ENCODE measurements at places on chromosomes 7 and 10.

DNA sequence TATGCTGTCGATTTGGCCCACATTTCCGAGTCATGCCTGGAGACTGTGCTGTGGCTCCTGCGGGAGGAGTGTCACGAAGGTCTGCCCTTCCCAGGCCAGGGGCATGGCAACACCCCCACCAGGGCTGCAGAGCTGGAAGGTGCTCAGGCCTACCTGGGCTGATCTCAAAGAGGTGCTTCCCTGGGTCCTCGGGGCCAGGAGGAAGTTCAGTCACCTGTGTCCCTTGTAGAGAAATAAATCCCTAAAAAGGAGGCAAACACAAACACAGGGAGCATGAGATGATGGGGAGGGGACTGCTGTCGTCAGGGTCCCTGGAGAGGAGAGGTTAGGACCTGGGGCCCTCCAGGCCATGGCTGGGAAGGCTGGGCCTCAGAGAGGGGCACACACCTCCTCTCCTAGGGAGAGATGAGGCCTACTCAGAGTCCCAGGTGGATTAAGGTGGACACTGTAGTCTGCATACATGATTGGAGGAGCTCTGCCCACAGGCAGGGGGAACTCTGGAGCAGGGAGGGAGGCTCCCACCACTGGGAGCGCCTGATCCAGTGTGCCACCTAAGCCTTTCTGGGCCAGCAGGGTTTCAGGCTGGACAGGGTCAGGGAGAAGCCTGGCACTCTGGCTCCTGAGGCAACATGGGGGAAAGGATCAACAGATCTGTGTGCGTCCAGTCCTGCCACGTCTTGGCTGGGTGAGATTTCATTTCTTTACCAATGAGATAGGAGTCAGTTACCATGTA is 49.4 kb downstream of the ARHGAP22 start:
- DNase-seq, result no peak

DNA sequence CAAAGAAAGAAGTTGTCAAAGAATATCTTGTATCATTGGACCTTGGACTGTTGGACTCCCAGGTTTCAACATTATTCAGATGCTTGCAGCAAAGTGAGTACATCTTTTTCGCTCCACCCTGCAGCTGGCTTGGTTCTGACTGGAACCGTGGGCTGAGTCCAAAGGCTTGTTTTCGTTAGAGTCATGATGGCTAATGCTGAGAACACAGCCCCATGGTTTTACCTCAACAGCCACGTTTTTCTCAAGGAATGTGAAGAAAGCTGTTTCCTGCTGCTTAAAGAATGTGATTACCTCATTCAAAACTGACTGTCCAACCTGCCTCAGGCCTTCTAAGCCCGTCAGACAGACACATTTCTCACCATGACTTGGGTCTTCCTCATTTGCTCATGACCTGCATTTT is 69.5 kb downstream of the STEAP1B start:
- no peak for DNase-seq

GRCh38 chr7:24141874-24142509 is 142.0 kb upstream of the NPY start:
- no peak for DNase-seq

GRCh38 chr10:112258407-112258806 is 24.8 kb upstream of the TECTB start:
- DNase-seq, result no peak

DNA sequence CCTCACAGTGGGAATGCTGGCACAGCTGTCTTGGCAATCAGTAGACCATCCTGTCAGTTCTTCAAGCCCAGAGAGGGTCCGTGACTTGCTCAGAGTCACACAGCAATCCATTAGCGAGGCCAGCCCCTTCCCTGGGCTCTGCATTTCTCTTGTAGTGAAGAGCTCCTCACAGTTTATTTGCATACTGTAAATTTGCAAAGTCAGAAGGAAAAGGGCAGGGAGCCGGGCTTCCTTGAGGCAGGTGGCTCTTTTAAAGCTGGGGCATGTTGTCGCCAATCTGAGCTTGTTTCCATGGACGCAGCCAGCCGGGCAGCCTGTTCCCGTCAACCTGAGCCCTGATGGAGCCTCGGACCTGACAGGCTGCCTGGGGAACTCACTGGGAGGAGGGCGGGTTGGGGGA is 123.4 kb downstream of the CUX1 start:
- no peak for DNase-seq

GRCh38 chr7:71752171-71752935 is 620.4 kb downstream of the GALNT17 start:
- peak; percentile 56 for DNase-seq

GRCh38 chr7:42014625-42015618 is 222.1 kb downstream of the GLI3 start:
- DNase-seq, result peak; percentile 56

DNA sequence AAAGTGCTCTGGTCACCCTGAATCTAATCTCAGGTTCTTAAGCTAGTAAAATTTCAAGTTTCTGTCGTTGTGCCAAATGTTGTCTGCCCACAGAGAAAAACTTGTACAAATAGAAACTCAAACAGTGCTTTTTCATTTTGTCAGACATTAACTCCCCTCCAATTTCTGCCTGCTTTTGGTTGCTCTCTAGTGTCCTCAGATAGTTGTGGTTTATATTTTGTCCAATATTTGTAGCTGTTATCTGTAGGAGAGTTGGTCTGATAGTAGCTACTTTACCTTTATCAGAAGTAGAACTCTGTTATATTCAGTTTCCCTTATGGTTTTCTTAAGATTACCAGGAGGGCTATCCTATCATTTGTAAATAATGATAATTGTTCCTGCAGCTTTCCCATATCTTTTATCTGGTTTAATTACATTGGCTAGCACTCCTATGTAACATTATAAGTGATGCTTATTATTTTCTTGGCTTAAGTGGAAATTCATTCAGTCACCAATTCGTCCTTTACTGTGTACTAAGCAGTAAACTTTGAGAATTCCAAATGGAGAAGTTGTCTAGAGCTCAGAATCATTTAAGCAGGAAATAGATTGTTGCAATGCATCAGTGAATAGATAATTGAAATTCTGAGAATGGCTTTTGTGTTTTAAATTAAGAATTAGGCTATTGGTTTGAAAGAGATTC is 91.0 kb downstream of the ANKIB1 start:
- DNase-seq, result no peak

- DNase-seq, result no peak
Observed at GRCh38 chr10:47318706-47319105, 3.5 kb upstream of the GDF2 start.

GRCh38 chr7:14960721-14961120 is 58.2 kb upstream of the DGKB start:
- DNase-seq, result no peak

GRCh38 chr10:17062009-17062408 is 67.6 kb downstream of the CUBN start:
- no peak for DNase-seq

- DNase-seq, result no peak
Observed at GRCh38 chr7:100731937-100732636, 1.3 kb upstream of the ZAN start.

DNA sequence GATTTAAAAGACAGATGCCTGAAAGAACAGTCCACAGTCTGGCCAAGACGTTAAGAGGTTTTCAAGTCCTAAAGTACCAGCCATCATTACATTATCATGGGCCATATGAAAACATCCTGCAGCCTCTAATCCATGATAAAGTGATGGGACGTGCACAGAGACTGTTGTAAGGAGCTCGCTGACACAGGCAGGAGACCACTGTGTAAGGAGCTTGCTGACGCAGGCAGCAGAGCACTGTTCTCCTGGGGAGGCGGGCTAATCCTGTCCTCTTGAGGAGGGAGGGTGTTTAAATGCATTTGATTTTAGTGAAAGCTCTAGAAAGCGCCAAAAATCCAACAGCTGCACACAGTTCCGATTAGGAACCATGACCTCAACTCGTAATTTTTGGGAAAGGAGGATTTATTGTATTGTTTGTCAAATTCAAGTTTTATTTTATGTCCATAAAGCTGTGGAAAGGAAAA is 16.9 kb downstream of the SVIL start:
- no peak for DNase-seq

GRCh38 chr7:106169821-106170610 is 57.9 kb upstream of the SYPL1 start:
- DNase-seq, result no peak

GRCh38 chr7:69732203-69732602 is 133.9 kb downstream of the AUTS2 start:
- no peak for DNase-seq

DNA sequence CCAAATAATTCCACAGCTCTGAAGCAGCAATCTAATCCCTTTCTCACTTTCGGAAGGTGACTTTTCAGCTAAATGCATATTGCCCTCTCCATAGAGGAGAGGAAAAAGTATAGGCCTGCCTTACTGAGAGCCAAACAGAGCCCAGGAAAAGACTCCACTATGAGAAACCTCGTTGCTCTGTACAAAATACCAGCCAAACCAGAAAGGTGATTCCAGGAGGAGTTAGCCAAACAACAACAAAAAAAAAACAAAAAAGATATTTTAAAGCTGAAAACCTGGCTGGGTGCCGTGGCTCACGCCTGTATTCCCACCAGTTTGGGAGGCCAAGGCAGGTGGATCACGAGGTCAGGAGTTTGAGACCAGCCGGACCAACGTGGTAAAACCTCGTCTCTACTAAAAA is 70.5 kb downstream of the HOXA1 start:
- DNase-seq, result no peak

- DNase-seq, result no peak
Observed at GRCh38 chr7:11668727-11669126, 163.3 kb downstream of the THSD7A start.

- no peak for DNase-seq
Observed at GRCh38 chr10:53957401-53957800, 843.6 kb downstream of the PCDH15 start.

DNA sequence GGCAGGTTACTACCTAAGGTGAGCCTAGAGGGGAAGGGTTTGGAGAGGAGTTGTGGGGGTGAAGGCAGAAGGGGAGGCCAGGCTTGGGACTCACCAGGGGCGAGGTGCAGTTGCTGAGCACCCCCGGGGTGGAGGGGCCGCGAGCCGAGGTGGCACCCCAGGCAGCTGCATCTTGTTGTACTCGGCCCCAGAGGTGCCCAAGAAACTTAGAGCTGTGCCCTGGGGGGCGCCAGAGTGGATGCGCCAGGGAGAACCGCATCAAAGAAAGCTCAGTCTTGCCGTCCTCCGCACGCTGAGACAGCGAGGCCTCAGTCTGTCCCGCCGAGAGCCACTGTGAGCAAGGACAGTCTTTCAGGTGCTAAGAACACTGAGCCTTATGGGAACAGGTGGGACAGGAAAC is 7.4 kb downstream of the ATG9B start:
- no peak for DNase-seq

- no peak for DNase-seq
Observed at GRCh38 chr10:37680716-37681616, 176.4 kb downstream of the ZNF248 start.

- DNase-seq, result peak; percentile 43
Observed at GRCh38 chr7:22992874-22993840, 20.8 kb downstream of the HYCC1 start.

All from activated CD4-positive, alpha-beta T cell treated with anti-CD3 and anti-CD28 coated beads, Interleukin-2, amount 50 U/mL, for 48 hours (primary cell).